SW 1271 (cell line): ENCODE measurements at places on chromosomes 3 and 15.
A peak's percentile ranks its signal among the peaks of the same experiment; 100 is the strongest.

DNA sequence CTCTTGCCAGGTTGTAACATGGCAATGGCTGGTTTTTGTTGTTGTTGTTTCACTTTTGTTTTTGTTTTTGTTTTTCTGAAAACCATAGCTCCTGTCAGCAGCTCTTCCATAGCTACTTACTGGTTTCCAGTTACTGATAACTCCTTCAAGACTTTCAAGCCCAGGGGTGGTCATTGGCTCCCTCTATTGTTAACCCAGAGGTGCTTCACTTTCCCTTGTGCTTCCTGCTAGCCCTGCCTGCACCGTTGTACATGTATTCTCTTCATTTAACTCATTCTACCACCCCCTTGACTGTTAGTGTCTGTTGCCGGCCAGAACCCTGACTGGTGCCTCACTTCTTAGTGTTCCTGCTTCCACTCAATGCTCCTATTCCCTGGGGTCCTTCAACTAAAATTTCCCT, 4.2 kb upstream of the TRAT1 start:
- peak; percentile 28 for DNase-seq

DNA sequence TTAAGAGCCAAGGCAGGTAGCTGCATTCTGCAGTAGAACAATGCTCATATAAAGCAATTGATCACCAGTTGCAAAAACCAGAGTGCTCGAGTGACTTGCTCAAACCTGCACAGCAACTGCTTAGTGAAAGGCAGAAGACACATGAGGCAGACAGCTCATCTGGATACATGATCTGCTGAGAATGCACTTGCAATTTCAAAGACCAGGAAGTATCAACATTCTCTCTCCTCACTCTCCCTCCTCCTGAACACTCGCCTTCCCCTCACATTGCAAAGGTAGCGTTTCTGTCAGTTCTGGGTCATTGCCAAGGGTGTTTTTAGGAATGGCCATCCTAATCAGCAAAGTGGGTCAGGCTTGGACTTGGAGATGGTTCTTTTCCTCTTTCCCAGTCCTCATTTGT, 61.0 kb downstream of the BFSP2 start:
- no peak for DNase-seq

DNA sequence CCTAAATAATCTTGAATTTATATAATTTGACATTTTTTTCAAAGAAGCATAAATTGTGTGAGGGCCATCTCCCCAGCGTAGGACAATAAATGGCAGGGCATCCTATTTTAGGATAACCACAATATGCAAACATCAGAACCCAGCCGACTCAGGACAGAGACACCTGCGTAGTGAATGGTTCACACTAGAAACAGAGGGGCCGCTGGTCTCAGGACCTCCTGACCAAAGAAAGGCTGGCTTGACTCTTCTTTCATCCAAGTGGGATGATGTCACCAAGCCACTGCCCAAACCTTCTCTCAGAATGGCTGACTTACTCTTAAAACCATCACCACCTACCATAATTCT, 162.1 kb downstream of the FOXP1 start:
- no peak for DNase-seq

DNA sequence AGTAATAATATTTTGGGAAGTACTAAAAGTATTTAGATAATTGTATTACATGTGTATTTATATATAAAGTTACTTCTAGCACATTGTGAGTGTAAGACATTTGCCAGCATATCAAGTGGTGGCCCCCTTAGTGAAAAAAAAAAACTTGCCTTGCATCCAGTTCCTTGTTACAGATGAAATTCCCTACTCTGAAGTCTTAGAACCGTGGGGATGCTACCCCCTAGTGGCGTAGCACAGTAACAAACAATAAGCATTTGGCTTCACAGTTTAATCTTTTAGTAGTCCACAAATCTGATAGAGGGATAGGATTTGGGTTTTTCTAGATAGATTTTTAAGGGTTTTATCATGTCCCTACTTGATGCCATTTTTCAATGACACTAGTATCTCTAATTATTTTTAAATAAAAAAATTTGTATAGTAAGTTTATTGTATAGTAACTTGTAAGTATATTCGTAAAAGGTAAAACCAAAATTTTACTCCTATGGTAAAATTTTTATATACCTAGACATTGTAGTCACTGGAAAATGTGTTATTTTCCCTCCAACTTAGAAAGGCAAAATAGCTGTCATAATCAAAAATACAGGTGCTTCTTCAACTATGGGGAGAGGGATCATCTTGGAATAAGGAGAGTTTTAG, 14.3 kb downstream of the SMC4 start:
- DNase-seq, result peak; percentile 79

DNA sequence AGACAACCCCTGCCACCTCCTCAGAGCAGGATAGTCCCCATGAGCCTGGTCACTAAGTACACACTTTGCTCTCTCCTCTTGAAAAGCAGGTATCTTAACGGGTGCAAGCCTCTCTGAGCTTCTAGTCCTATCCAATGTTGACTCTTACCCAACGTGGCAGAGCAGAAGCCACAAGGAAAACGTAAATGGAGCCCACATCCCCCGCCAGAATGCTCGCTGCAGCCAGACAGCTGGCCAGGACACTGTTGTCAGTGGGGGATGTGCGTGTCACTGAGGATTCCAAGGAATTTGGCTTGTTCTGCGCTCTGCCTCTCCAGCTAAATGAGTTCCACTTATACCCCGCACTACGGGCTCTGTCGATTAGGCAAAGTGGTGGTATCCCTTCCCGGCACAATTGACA, 67.8 kb upstream of the IGF1R start:
- no peak for DNase-seq

DNA sequence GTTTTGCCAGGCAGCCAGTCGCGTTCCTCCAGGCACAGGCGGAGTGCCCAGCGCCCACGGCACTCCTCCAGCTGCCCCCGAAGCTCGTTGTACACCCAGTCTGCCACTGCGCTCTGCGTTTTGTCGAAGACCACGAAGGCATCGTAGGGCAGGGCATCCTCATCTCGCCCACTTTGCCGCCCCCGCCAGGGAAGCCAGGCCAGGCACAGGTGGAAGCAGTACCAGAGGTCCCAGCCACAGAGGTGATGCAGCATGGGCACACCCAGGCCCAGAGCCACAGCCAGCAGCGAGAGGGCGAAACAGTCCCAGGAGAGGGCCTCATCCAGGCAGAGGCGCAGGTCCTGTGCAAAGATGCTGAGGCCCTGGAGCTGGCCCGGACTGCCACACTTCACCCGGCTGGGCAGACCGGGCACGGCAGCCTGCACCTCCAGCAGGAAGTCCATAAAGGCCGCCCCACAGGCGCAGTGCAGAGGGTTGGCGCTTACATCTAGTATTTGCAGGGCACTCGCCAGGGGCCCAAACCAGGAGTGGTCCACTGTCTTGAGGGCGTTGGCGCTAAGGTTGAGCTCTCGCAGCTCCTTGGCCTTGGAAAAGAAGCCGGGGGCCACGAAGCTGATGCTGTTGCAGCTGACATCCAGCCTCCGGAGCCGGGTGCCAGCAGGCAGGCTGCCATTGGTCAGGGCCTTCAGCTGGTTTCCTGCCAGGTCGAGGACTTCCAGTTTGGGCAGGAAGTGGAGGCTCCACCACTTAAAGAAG, 3.7 kb downstream of the TLR9 start:
- no peak for DNase-seq

DNA sequence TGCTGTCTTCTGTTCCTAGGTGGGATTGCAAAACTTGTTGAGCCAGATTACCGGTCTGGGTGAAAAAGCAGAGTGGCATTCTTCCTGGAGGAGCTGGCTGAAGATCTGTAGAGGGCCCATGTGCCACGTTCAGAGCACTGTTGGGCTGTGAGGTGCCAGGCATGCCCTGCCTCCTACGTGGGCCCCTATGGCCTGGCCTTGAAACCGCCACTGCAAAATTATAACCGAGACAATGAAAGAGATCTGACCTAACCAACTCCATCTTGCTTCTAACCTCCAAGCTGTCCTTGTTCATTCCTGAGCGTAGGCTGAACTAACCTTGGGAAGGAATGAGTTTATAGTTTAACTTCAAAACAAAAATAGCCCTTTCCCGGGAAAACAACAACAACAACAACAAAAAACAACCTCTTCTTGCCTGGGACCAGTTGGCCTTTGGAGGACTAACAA, 1.4 kb upstream of the ACAD9 start:
- no peak for DNase-seq

DNA sequence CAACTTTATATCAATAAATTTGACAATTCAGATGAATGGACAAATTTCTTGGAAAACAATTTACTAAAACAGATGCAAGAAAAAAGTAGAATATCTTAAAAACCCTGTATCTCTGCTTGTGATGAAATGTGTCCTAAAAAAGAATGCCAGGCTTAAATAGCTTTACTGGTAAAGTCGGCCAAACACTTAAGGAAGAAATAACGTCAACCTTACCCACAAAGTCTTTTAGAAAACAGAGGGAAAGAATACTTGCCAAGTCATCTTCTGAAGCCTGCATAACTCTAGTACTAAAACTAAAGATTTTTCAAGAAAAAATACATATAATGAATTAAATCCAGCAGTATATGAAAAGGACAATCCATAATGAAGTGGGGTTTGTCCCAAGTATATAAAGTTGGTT, 111.1 kb downstream of the RASA2 start:
- DNase-seq, result no peak

DNA sequence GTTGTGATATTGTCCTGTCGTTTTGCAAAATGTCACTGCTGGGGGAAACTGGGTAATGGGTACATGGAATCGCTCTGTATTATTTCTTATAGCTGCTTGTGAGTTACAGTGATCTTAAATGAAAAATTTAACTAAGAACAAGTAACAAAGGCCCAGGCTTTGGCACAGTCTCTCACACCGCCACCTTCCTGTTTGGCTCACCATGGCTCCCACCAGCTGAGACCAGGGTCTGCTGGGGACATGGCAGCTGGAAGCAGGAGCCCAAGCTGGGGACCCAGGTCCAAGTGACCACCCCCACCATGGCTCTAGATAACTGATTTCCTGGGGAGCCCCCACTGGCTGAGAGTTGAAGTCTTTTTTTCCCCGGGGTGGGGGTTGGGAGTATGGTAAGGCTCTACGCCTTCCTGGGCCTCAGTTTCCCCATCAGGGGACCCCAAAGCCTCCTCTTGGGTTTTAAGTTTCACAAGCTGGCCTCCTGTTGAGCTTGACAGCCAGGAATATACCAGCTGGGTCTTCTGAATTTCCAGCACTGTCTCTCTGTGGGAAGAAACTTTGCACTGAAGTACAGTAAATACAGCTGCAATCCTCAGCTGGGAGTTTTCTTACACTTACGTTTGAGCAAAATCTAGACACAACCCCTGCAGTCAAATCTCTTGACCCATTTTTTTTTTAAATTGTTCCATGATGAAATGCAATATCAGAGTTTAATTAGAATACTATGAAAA, 26.1 kb downstream of the ABTB1 start:
- no peak for DNase-seq

GRCh38 chr3:48507256-48508061, 3.5 kb upstream of the SHISA5 start:
- DNase-seq, result no peak

DNA sequence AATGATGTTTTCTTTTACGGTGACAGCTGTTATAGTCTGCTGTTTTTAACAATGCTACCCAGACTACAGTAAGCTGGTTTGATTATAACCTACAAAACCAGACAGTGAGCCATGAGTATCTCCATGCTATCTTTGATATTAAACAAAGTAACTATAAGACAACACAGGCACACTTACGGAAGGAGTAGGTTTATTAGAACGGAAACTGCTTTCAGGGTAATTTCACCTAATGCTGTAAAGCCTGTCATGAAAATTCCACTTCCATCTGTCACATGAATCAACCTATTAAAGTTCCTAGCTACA, 33.0 kb downstream of the VPS13C start:
- no peak for DNase-seq

DNA sequence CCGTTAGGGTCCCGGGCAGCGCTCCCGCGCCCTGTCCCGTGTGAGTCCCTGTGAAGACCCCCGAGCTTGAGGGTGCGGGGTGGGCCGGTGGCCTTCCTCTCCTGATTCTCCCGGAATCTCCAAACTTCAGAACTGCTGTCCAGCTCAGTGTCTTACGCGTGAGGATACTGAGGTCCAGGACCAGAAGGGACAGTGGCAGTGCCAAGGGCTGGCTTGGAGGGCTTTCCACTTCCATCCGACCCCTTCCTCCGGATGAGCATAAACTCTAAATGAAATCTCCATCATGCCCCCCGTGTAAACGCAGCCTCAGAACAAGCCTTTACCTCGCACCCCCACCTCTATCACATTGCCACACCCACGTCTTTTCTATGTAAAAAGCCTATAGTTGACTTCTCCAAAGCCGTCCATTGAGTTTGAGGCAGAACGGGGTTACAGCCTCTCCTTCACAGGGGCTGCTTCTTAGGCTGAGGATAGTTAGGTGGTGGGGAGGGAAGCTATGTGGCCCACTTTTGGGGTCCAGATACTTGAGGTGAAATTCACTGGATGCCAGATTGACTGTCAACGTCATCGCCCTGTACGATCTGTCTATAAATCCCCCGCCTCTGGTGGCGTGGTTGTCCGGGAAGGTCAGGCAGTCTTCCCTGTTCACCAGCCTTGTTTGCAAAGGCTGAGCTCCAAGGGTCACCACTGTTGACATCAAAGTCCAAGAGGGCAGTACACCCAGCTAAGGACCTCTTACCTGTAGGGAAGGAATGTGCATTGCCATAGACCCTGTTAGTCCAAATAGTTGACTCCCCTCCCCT, 1.1 kb downstream of the EDEM1 start:
- DNase-seq, result peak; percentile 57

DNA sequence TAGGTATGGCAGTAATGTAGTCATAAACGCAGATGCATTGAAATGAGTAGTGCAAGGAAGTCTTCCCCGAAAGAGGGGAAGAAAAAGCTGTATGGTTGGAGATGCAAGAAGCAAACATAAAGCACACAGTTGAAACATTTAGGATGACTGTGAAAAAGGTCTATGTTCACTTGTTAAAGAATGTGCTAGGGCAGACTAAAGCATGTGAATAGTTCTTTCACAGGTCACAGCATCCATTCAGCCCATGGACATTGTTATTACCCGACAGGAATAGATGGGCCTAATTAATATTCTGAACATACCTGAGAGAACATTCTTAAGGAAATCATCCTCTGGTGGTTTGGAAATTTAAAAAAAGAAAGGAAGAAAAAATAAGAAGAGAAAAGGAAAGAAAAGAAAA, 595.2 kb downstream of the ZIC1 start:
- no peak for DNase-seq
